Activated T-helper 17 cell treated with anti-CD3 and anti-CD28 coated beads, Interleukin-2, amount 50 U/mL, for 72 hours (primary cell): ENCODE measurements at places on chromosomes 7 and 10.

GRCh38 chr10:64798297-64798696 is 1277.1 kb downstream of the REEP3 start:
- ATAC-seq, result no peak

DNA sequence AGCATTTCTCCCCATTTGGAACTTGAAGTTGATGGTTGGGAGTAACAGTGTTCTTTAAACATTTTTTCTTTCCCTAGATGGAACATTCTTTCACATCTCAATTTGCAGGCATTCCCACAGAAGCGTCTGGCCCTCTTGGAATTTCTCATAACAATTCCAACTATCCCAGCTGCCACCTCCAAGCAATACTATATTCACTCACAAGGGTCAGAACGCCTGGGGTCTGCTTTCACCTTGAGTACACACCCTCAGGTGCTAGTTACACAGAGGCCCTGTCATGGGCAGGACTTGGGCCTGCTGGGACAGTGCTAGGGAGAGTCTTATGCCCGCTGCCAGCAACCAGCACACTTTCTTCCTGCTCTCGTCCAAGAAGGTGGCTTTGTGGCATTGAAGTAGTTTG is 136.5 kb downstream of the JCAD start:
- no peak for ATAC-seq

DNA sequence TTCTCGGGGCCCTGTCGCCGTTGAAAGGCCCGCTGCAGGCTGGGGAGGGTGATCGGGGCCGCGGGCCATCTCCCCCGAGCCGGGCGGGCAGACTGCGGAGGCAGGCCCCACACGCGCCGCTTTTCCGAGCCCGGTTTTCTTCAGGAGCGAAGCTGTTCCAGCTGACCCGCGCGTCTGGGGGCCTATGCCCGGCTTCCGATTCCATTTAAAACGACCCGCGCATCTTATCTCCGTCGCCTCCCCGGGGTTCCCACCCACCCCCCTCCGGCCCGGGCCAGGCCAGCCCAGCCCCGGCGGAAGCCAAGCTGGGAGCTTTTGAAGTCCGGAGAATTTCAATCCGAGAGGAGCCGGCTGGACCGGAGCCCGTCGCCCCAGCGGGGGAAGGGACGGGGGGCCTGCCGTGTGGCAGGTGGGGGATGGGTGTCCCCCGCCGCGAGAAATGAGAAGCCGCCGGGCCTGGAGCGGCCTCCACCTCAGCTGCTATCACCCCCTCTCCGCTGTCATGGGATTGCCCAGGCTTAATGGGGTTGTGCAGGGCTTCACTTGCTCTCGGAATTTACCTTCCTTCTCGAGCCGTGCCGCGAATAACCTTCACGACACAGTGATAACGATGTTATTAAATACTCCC is 3.1 kb upstream of the EVX1 start:
- no peak for ATAC-seq

- ATAC-seq, result no peak
Observed at GRCh38 chr7:80659120-80660055, 20.9 kb downstream of the CD36 start.

GRCh38 chr10:97707134-97707861 is 6.2 kb upstream of the MARVELD1 start:
- no peak for ATAC-seq

GRCh38 chr7:47460251-47460989 is 121.5 kb downstream of the TNS3 start:
- ATAC-seq, result no peak

DNA sequence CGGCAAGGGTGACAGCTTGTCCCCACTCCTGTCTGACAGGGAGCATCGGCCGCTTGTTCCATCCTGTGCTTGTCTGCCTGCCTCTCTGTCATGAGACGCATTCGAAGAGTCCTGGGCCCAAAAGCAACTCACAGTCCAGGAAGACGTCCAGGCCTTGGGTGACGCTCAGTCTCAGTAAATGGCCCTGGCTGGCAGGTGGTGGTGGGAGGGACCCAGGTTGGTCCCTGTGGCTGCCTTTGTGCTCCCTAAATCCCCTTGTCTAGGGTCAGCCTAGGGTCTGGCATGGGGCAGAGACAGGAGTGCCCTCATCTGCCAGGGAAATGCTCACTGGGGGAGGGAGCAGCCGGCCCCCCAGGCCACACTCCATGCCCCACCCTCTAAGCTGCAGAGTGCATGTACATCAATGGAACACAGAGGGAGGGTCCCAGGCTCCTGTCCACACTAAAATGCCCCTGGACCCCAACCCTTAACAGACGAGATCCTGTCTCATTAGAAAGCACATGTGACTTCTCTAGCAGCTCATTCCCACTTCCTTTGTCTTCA is 295.2 kb upstream of the ZNF32 start:
- ATAC-seq, result no peak

- ATAC-seq, result no peak
Observed at GRCh38 chr10:90621577-90621976, 236.3 kb downstream of the HTR7 start.

- no peak for ATAC-seq
Observed at GRCh38 chr7:120695848-120696247, 162.1 kb downstream of the TSPAN12 start.

DNA sequence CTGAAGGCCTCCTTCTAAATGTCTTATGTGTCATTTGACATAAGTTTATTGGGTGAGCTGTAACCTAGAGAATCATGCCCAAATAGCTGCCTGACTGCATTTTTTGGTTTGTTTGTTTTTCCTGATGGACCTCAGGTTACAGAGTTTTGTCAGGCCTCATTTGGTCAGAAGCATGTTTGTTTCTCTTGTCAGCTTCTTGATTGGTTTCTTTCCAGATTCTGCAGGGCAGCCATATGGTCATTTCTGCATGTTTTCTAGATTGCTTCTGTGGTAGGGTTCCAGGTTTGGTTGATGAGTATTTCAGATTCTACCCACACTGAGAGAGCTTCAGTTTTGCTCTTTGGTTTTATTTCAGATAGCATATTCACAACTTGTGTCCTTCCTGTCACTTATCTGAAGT is 28.0 kb downstream of the GLCCI1 start:
- ATAC-seq, result peak; percentile 72

GRCh38 chr7:137091396-137091795 is 222.9 kb downstream of the CHRM2 start:
- ATAC-seq, result no peak

DNA sequence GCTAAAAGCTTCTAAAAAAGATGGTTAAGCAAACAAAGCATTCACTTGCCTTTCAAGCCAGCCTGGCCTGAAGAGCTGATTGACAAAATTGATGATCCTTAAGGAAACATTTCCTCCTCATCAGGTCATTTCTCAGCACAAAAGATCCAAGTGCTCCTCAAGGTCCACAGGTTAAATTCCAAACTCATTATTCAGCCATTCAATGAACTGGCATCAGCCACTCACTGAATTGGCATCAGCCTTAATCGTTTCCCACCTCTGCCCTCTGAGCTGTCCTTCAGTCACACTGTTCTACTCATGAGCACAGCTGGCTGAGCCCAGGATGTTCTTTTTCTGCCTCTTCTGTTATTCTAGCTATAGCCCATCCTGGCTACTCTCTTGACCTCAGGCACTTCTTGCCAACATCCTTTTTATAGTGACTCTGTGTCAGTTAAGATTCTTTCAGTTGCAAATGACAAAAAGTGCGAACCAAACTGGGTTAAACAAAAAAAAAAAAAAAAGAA is 147.5 kb downstream of the RAB11FIP2 start:
- no peak for ATAC-seq

DNA sequence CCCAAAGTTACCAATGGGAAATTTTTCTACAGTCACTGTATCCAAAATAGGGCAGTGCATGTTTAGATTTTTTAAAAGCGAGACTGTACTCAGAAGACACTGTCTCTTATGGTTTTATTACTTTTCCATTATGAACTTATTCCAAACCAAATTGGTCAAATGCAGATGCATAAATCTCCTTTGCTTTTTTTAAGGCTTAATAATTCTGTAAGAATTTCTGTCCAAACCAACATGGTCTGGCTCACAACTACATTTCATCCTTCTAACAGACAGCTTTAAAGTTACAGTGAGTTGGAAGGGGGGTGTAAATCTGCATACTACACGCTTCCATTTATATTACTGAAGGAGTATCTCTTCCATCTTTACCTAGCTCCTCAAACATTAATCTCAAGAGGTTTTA is 199.2 kb downstream of the SLC25A13 start:
- no peak for ATAC-seq

DNA sequence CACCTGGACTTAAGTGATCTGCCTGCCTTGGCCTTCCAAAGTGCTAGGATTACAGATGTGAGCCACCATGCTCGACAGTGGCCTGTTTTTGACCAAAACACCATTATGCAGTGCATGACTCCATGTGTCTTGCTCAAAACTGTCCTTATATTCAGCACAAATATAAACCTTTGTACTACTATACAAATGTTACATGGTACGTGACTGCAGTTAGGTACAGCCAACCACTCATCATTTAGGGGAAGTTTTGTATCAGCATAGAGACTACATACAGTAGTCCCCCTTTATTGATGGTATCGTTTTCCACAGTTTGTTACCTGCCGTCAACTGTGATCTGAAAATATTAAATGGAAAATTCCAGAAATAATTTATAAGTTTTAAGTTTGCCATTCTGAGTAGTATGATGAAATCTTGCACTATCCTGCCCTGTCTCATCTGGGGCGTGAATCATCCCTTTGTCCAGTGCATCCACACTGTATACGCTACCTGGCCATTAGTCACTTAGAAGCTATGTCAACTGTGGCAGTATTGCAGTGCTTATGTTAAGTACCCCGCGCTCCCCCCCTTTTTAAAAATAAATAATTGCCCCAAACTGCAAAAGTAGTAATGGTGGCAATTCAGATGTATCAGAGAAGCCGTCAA is 23.3 kb upstream of the ZNF282 start:
- ATAC-seq, result no peak

DNA sequence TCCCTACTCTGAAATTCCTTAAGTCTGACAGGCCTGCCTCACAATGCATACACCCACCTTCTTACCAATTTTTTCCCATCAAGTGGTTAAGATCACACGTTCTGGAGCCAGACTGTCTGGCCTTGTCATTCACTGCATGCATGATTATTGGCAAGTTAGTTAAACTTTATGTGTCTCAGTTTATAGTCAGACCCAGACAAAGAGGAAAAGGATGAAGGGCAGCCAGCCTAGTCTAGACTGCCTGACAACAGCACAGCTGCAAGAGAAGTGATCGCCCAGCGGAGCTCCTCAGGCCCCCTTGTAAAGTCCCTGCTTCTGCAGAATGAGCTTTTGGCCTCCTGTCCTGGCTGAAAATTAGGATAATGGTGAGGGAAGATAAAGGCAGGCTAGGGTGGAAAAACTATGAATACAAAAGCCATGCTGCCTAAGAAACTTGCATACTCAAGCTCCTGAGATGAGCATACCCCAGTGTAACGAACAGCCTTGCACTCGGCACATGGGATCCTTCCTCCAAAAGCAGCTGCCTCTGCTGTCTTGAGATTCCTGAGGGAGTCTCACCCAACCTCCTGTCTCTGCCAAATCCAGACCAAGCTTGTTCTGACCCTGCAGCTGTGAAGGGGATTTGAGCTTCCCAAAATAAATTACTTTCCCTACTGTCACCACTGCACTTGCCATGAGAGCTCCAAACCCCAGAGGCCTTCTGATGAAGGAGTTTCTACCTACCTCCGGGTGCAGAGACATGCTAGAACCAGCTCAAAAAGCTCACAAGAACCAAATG is 26.7 kb upstream of the MRLN start:
- ATAC-seq, result no peak

DNA sequence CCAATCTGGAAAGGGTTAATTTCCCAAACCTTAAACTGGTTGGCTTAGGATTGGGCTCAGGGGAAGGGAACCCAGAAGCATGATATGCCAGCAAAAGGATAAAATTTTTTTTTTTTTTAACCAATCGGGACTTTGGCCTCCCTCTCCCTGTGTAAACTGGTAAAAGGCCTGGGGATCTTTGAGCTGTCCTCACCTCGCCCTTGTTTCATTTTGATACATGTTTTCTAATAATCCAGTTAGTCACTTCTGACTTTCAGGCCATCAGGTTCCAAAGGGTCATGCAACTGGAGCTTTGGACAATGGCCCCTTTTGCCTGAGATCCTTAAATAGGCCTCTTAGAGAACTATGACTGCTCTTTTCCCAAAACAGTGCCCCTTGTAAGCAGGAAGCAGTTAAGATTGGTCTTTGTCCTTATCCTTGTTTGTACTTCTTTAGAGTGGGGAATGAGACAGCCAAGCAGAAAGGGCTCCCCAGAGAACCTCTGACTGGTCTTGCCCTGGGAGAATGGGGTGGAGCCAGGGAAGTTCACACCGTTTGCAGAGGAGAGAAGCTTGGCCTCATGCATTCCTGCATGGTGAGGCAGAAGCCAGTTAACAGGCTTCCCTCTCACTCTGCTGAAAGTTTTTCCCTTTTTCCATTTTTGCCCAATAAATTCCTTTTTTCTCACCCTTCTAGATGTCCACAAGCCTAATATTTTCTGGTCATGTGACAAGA is 424.2 kb upstream of the CNTNAP2 start:
- ATAC-seq, result no peak

GRCh38 chr7:130475776-130476175 is 16.1 kb upstream of the MEST start:
- ATAC-seq, result no peak

- no peak for ATAC-seq
Observed at GRCh38 chr10:117405730-117406129, 30.5 kb upstream of the PDZD8 start.

GRCh38 chr10:43253461-43254198 is 13.2 kb downstream of the RASGEF1A start:
- no peak for ATAC-seq

- ATAC-seq, result no peak
Observed at GRCh38 chr10:33289776-33290175, 44.7 kb downstream of the NRP1 start.

DNA sequence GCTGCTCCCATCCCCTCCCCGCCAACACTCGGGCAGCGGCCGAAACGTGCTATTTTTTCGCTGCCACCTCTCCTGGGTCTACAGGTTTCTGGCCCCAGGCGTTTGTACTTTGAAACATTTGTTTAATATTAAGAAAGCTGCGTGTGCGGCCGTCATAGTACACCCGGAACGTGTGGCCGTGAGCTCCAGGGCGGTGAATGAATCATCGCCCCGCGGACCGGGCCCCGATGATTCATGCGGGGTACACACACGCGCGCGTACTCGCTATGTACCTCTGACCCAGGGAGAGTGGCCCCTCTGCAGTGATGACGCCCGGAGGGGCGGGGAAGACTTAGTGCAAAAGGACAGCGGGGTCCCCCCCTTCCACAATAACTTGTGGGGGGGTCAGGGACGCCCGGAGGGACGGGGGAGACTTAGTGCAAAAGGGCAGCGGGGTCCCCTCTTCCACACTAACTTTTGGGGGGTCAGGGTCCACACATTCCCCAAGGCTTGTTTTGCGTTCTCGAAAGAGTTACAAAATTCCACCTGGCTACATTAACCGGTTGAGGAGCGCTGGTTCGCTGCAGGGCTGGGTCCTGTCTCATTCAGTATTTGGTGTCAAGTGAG is 56.5 kb upstream of the PCGF5 start:
- ATAC-seq, result peak; percentile 81

- ATAC-seq, result no peak
Observed at GRCh38 chr10:75498884-75499350, 67.5 kb downstream of the LRMDA start.
